CD4-positive, alpha-beta T cell treated with Interleukin-2 at 100 ng/mL for 4 hours (primary cell): ENCODE measurements at places on chromosomes 3 and 15.

GRCh38 chr15:50168783-50169411 is 13.1 kb upstream of the SLC27A2 start:
- DNase-seq = no peak

- DNase-seq = peak; percentile 70
Measured at GRCh38 chr3:182795389-182795782, 2.1 kb downstream of the ATP11B start.

DNA sequence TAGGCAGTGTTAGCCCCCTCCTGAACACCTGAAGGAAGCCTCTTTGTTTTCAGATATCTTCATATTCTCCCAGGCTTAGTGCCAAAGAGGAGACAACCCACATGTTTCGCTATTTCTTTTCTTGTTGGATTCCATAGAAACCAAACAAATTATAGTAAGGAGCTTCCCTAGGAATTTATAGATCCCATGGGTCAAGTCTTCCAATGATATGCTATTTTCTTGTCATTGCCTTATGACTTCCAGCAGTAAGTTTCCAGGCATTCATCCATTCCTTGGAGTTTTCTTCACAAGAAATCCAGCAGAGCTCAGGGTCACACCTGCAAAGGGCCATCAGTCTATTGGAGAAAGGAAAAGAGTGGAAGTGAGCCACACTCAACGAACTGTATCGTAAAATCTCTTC is 9.9 kb upstream of the KCNMB2 start:
- no peak for DNase-seq

DNA sequence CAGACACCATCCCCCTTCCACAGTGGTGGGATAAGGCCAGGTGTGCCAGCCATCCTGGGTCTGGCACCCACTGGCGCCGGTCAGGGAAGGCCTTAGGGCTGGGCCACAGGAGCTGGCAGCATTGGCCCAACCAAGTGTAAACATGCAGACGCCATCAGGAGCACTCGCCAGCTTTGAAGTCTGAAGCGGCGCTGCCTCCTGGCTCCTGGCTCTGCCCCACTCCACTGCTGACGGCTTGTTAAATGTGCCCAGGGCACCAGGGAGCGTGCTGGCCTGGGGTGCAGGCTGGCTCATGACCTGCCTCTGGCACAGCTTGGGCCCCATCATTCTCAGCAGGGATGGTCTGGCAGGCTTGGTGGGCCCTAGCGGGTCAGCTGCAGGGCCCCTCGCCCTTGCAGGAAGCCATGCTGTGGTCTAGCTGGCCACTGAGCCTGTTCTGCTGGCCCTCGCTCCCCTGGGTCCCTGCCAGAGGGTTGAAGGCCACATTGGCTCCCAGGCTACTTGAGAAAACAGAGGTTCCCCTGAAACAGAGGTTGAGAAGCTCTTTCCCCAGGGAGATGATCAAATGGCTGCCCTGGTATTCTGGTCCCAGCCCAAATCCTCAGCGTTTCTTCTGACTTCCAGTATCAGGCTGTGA is 116.6 kb downstream of the DNAJB8 start:
- DNase-seq = no peak

- DNase-seq = no peak
Measured at GRCh38 chr3:48186631-48187300, 1.5 kb downstream of the CDC25A start.

DNA sequence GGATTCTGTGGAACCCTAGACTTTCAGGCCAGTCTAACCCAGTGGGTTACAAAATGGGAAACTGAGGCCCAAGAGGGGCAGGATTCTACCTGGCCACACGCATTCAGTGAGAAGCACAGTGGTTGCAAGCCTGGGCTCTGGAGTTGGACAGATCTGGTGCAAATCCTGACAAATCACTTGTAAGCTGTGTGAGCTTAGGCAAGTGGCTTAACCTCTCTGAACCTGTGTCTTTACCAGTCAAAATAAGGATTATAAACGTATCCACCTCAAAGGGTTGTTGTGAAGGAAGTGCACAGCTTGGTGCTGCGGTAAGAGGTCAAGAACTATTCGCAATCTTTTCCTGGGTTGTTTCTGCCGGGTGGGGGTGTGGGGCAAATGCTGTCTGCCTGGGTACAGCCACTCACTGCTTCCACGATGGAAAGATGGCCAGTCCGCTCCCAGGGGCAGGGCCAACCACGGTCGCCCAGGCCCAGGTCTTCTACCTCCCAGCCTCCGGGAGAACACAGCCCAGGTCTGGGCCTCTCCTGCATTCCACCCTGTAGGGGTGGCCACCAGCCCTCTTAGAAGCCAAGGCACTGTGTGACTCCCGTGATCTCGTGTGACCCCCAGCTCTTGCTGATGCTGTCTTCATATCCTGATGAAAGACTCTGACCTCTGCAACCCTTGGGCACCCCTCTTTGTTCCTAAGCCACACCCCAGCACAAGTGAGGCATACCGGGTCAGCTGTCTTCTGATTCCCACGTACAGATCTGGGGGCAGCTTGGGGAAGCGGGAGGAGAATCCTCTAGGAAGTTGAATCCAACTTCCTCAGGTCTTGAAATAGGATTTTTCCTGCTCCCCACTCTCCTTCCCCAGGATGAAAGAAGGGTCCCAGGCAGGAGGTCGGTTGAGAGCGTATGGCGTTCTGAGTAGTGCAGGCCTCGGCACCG is 1.5 kb downstream of the CHRNA3 start:
- no peak for DNase-seq

DNA sequence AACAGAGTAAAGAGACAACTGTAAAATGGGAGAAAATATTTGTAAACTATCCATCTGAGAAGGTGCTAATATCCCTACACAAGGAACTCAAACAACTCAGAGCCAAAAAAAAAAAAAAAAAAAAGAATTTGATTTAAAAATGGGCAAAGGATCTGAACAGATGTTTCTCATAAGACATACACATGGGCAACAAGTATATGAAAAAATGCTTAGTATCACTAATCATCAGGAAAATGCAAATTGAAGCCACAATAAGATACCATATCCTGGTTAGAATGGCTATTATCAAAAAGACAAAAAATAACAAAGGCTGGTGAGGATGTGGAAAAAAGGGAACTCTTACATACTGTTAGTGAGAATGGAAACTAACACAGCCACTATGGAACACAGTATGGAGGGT is 36.2 kb downstream of the TXNRD3 start:
- DNase-seq = no peak
